ENCODE measurements at places on chromosomes 2 and 18. TPM values are rescaled to one million over a fixed set of nuclear protein-coding genes. Genes with fewer than 3 reads are reported as not detected.

The FIGN gene
- 6.5 TPM for total RNA-seq

The VIL1 gene
- not detected for total RNA-seq

The LIMS4 gene
- total RNA-seq: 2.1 TPM

The DUSP19 gene
- total RNA-seq: 3.0 TPM

The COQ10B gene
- 26.5 TPM for total RNA-seq

The VWC2L gene
- total RNA-seq: not detected

The ZAP70 gene
- total RNA-seq: 10.2 TPM

DNA sequence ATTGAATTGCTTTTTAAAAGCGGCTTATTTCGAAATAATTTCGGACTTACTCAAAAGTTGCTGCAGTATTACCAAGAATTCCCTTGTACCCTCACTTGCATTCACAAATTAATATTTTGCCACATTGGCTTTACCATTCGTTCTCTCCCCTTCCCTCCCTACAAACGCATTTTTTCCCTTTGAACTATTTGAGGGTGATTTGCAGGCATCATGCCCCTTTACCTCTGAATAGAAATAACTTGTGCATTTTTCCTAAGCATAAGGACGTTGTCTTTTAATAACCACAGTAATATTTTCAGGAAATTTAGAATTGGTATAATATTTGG lies 608 bp downstream of the CCDC138 start:
- peak overlapping the region; percentile 58 for H3K27ac ChIP-seq
- peak overlapping the region; percentile 65 for H3K4me3 ChIP-seq
- no peaks in the 10 kb centered on the region for H3K27me3 ChIP-seq
- no peak for DNase-seq
- peaks cover 24% of the 10 kb centered on the region for H3K36me3 ChIP-seq
- H3K4me1 ChIP-seq: peaks cover 3% of the 10 kb centered on the region

DNA sequence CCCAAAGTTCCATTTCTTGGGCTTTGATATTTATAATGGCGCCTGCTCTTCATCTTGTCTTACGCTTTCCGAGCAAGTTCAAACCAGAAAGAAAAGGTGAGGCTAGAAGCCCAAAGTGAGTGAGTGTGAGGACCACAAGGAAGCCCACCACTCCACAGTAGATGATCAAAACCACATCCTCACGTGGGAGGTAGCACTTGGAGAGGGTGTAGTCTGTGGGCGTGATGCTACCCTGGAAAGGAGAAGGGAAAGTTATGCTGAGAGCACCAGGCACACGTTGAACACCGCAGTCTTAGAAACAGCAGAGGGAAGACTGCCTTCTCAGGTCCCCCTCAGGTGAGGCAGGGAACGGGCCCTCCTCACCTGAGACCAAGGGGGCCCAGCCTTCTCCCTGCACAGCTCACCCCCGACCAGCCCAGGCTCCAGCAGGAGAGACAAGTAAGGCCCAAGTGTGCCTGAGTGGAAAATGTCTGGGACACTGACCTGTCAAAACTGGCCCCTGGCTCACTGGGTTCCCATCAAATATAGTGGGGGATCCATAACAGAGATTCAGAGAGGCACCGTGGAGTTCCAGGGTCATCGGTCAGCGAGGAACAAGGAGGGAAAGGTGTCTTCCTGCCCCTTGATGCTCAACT lies 23.6 kb downstream of the MPPE1 start:
- no peak overlapping the region for H3K4me3 ChIP-seq
- no peaks in the 10 kb centered on the region for H3K27me3 ChIP-seq
- peaks cover 5% of the 10 kb centered on the region for H3K4me1 ChIP-seq

DNA sequence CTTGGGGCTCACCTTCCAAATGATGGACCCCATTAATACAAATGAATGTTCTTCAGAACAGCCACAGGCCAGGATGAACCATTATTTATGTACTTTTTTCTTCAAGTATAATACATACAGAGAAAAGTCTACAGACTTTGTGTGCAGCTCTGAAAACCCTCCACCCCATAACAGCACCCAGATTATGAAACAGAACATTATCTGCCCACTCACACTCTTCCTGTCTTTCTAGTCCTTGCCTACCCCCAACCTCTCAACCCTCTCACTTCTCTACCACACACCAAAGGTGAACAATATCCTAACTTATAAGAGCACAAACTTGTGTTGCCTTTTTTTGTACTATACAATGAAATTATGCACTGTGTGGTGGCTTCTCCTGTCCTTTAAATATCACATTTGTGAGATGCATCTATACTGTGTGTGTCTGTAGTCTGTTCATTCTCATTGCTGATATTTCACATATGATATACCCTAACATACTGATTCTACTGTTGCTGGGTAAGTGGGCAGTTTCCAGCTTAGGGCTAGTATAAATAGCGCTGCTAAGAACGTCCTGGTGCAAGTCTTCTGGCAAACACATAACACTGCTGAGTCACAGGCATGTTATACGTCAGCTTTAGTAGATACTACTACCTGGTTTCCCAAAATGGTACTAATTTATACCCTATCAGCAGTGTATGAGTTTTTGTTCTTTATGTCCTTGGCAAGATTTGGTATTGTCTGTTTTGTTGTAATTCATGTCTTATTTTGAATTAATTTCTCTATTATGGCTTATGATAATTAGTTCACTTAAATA lies 1.0 kb upstream of the NPHP1 start:
- no peak for DNase-seq
- no peaks in the 10 kb centered on the region for H3K27me3 ChIP-seq
- H3K27ac ChIP-seq: no peak overlapping the region
- H3K36me3 ChIP-seq: no peaks in the 10 kb centered on the region

DNA sequence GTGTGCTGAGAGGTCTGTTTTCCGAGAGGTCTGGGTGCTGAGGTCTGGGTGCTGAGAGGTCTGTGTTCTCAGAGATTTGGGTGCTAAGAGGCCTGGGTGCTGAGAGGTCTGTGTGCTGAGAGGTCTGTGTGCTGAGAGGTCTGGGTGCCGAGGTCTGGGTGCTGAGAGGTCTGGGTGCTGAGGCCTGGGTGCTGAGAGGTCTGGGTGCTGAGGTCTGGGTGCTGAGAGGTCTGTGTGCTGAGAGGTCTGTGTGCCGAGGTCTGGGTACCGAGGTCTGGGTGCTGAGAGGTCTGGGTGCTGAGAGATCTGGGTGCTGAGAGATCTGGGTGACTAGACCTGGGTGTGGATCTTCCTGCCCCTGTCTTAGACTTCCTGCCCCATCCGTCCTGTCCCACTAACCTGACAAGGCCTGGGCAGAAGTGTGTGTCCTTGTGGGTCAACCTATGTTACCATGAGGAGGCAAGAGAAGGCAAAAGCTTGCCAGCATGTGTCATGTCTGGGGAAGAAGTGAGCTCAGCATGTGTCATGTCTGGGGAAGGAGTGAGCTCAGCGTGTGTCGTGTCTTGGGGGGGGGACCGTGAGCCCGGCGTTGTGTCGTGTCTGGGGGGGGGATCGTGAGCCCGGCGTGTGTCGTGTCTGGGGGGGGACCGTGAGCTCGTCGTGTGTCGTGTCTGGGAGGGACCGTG lies 69.3 kb downstream of the KCNG2 start:
- peak; percentile 38 for DNase-seq
- no peak overlapping the region for H3K27ac ChIP-seq
- H3K4me3 ChIP-seq: no peak overlapping the region
- H3K4me1 ChIP-seq: no peaks in the 10 kb centered on the region
- no peaks in the 10 kb centered on the region for H3K36me3 ChIP-seq

- H3K4me3 ChIP-seq: peak overlapping the region; percentile 60
- no peak for DNase-seq
- no peaks in the 10 kb centered on the region for H3K36me3 ChIP-seq
- H3K27ac ChIP-seq: peak overlapping the region; percentile 52
- no peaks in the 10 kb centered on the region for H3K27me3 ChIP-seq
- no peaks in the 10 kb centered on the region for H3K4me1 ChIP-seq
Observed at GRCh38 chr18:46028536-46028891, 43.5 kb downstream of the PSTPIP2 start.

DNA sequence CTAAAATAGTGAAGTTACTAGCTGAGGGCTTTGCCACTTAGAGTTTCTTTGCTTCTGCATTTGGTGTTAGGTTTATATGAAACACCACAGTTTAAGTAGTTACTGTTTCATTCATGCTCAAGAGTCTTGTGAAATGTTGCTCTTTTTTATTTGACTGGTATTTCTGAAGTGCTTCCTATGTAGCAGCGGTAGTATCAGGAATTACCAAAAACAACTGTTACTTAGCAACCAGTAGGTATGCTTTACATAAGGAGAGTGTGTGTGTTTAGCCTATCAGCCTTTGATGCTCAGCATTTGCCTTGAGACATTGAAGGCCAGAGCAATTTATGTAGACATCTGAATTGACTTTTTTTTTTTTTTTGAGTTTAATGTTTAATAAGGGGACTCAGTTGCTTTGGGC lies 3.6 kb downstream of the DIS3L2 start:
- H3K27ac ChIP-seq: peak overlapping the region; percentile 7
- H3K36me3 ChIP-seq: no peaks in the 10 kb centered on the region
- no peak for DNase-seq
- H3K4me3 ChIP-seq: no peak overlapping the region

GRCh38 chr18:11251891-11252270 lies 102.5 kb upstream of the PIEZO2 start:
- no peaks in the 10 kb centered on the region for H3K27me3 ChIP-seq
- H3K4me3 ChIP-seq: no peak overlapping the region
- H3K4me1 ChIP-seq: no peaks in the 10 kb centered on the region
- H3K36me3 ChIP-seq: no peaks in the 10 kb centered on the region

GRCh38 chr2:167057446-167057845 lies 169.2 kb downstream of the XIRP2 start:
- no peaks in the 10 kb centered on the region for H3K4me1 ChIP-seq
- no peaks in the 10 kb centered on the region for H3K36me3 ChIP-seq
- DNase-seq: no peak
- H3K27me3 ChIP-seq: no peaks in the 10 kb centered on the region
- no peak overlapping the region for H3K4me3 ChIP-seq

DNA sequence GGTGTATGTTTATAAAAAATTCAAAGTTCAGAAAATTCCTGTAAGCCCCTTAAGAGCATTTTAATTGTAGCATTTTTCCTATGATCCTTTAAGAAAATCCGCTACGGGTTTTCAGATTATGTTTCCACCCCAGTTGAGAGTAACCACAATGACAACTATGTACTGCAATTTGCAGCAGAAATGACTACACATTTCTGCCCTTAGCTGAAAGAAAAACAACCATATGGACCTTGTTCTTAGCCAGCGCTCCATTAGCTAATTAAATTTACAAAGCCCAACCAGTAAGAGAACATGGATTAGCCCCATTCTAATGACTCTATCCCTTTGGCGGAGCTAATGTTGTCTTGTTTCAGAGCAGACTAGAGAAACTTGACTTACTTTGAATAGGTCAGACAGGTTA lies 247.6 kb downstream of the SLC8A1 start:
- H3K27me3 ChIP-seq: no peaks in the 10 kb centered on the region
- no peak for DNase-seq
- no peaks in the 10 kb centered on the region for H3K36me3 ChIP-seq
- no peaks in the 10 kb centered on the region for H3K4me1 ChIP-seq

DNA sequence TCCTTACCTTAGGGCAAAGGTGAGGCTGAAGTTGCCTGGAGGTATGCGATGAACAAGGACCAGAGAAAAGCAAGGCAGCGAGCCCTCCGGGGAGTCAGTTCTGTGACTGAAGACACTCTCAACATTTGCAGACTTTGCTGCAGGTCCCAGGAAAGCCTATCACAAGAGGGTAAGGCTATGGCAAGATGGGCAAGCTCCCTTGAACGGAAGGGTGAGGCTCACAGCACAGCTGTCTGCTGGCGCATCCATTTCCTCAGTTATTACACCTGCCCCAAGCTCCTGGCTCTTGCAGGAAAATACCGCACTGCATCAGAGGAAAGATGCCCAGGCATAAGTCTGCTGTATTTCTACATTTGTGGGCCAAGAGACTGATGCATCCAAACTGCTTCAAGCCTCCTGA lies 141.4 kb downstream of the BCL11A start:
- no peak for DNase-seq
- no peaks in the 10 kb centered on the region for H3K4me1 ChIP-seq
- H3K27ac ChIP-seq: no peak overlapping the region
- H3K36me3 ChIP-seq: no peaks in the 10 kb centered on the region
- H3K27me3 ChIP-seq: no peaks in the 10 kb centered on the region
- no peak overlapping the region for H3K4me3 ChIP-seq

DNA sequence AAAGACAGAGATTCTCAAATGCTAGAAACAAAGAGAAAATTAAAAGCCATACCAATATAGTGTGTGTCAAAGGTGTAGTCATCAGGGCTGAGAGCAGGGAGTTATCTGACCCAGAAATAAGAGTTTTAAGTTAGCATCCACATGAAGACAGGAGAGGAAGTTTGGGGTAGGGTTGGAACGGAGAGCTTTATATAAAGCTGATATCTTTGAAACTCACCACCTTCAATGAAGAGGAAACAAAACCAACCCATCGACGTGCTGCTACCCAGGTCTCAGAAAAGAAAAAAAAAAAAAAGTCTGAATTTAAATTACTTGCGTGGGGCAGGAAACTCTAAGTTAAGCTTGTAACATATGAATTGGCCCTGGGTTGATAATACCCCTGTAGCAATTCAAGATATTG lies 42.4 kb downstream of the ARL4C start:
- no peaks in the 10 kb centered on the region for H3K36me3 ChIP-seq
- H3K4me3 ChIP-seq: no peak overlapping the region
- H3K27me3 ChIP-seq: no peaks in the 10 kb centered on the region
- no peak for DNase-seq

GRCh38 chr2:62738981-62739936 lies 33.7 kb downstream of the EHBP1 start:
- no peaks in the 10 kb centered on the region for H3K27me3 ChIP-seq
- H3K4me1 ChIP-seq: no peaks in the 10 kb centered on the region
- no peak overlapping the region for H3K4me3 ChIP-seq
- no peaks in the 10 kb centered on the region for H3K36me3 ChIP-seq
- no peak overlapping the region for H3K27ac ChIP-seq

GRCh38 chr2:120954939-120955338 lies 219.3 kb downstream of the GLI2 start:
- no peak overlapping the region for H3K4me3 ChIP-seq
- H3K27me3 ChIP-seq: no peaks in the 10 kb centered on the region
- no peak for DNase-seq
- no peaks in the 10 kb centered on the region for H3K36me3 ChIP-seq
- no peak overlapping the region for H3K27ac ChIP-seq

GRCh38 chr2:167980439-167980838 lies 267.0 kb downstream of the STK39 start:
- H3K4me1 ChIP-seq: no peaks in the 10 kb centered on the region
- H3K27ac ChIP-seq: no peak overlapping the region
- no peaks in the 10 kb centered on the region for H3K27me3 ChIP-seq
- no peak overlapping the region for H3K4me3 ChIP-seq
- DNase-seq: no peak

DNA sequence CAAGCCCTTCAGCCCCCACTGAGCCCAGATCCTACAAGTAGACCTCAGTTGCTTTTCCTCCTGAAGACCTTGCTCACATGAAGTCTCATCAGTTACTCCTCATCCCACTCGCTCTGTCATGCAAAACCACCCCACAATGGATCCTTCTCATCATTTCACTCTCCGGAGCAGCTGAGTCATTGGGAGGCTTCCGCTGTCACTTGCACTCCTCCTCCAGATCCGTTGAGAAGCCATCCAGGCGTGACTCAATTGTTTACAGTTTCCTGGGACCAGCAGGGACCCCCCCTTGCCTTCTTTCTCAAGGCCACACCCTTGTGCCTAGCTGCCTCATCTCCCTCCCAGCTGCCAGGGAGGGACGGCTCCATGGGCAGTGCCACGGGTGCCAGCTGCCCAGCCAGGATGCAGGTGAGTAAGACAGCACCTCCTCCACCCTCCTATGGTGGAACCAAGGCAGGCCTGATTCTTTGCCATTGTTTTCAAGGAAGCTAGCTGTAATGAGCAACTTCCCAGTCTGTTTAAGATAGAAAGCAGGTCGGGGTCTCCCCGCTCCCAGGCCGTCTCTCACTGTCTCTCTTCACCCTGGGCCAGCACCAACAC lies 16.3 kb downstream of the GPR55 start:
- H3K4me3 ChIP-seq: no peak overlapping the region
- DNase-seq: peak; percentile 48
- no peak overlapping the region for H3K27ac ChIP-seq
- no peaks in the 10 kb centered on the region for H3K4me1 ChIP-seq
- no peaks in the 10 kb centered on the region for H3K27me3 ChIP-seq
